ENCODE measurements at places on chromosomes 7 and 10.

- no peak for DNase-seq
These were observed 72.0 kb upstream of the KCTD7 start for GRCh38 chr7:66556549-66557213.

DNA sequence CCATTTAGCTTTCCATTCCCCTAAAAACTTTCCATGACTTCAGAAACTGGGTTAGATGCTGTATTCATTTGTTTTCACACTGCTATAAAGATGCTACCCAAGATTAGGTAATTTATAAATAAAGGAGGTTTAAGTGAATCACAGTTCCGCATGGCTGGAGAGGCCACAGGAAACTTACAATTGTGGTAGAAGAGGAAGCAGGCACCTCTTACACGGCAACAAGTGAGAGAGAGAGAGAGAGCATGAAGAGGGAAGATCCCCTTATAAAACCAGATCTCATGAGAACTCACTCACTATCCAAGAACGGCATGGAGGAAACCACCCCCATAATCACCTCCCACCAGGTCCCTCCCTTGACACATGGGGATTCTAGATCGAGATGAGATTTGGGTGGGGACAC, 336.8 kb downstream of the TFEC start:
- DNase-seq: no peak

GRCh38 chr7:131011976-131012375, 278.0 kb upstream of the KLF14 start:
- no peak for DNase-seq

DNA sequence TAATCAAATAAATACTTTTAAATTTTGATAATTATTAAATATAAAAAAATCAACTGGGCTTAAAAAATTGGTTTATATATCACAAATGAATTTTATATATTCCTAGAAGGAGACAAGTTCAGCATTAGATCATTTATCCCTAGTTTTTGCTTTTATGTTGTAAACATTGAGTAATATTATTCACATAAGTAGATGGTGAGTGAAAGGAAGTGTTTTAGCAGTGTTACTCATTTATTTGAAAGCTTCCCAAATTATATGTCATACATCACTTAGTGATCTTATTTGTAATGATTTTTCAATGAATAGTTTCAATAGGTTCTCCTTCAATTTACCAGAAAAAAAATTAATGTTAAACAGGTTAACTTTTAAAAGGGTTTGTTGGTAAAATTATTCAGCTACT, 15.8 kb downstream of the KLLN start:
- DNase-seq: no peak

- DNase-seq: no peak
These were observed 36.9 kb downstream of the NET1 start for GRCh38 chr10:5449227-5449626.

- DNase-seq: no peak
These were observed 7.8 kb downstream of the SFTPD start for GRCh38 chr10:79941146-79941545.

GRCh38 chr10:17734432-17735080, 17.4 kb upstream of the TMEM236 start:
- no peak for DNase-seq

DNA sequence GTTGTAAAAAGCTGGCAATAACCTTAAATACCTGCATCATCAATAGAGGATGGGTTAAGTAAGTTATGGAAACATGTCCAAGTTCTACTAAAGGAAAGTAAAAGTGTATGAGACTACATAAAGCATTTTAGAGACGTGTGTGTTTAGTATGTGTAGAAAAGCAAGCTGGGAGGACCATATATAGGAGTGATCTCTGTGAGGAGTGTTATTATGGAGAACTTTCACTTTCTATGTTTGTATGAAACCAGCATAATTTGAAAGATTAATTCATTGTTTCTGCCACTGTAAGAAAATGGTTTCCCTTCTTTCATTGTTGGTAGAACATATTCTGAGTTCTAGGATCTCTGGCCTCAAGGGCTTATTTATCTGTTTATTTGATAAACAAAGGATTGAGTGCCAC, 19.2 kb upstream of the PDLIM1 start:
- DNase-seq: no peak

GRCh38 chr10:116679351-116679750, 58.6 kb downstream of the PNLIPRP2 start:
- no peak for DNase-seq

DNA sequence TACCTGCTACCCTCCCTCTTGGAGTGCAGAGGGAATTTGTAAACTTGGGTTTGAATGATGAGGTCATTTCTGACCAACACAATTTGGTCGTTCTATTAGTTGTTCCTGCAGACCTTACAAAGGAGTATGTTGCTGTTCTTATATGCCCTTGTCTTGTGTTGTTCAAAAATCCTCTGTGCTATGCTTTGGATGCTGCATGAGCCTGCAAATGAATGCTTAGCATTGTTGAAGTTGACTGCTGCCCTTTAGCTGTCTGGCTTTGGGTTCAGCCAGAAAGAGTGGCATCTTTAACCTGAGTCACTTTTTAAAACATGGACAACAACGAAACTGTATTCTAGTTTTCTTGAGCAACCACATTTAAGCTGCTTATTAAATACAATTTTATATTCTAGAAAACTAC, 80.3 kb downstream of the SND1 start:
- DNase-seq: no peak

DNA sequence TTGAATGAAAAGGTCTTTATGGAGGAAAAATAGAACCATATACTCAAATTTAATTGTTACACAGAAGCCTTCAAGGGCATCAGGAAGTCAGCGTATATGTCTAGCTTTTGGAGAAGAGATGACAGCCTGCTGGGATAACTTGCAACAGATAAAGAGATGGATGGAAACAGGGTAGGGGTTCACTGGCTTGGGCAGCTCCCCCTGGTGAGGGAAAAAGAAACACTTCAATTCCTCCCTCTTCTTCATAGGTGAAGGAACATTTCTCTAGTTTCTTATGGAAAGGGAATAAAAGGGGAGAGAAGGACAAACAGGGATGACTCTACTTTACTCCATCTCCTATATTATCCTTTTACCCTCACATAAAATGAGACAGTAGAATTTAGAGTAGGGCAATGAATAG, 635.7 kb downstream of the PHTF2 start:
- DNase-seq: no peak

DNA sequence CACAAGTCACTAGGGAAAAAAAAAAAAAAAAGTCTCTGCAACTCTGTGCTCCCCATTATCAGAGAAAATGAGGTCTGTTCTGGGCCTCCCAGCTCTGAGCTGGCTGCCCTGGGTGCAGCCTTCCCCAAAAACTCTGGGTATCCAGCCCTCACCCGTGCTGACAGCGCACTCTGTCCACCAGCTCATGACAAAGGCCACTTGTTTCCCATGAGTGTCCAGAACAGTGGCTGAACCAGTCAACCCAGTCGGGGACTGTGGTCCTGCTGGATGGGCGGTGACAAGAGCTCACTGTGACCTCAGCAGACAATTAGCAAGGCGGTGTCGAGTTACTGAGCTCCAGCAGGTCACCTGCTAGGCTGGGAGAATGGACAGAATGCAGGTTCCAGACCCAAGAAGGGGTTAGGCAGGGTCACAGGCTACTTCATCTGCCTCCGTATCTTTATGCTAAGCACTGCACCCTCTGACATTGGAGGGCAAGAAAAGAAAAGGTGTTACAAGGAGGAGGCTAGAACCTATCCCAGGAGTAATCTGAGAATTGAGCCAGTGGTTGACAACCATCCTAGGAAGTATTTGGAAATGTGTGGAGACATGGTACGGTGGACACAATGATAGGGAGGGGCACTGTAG, 37.2 kb downstream of the DLG5 start:
- DNase-seq: peak; percentile 87

GRCh38 chr10:33223326-33224000, 111.0 kb downstream of the NRP1 start:
- no peak for DNase-seq

- DNase-seq: no peak
These were observed 18.3 kb downstream of the FAM171A1 start for GRCh38 chr10:15352836-15353235.

GRCh38 chr7:5500777-5501350, 77.2 kb upstream of the TNRC18 start:
- DNase-seq: no peak

GRCh38 chr10:34999532-34999931, 90.6 kb downstream of the CUL2 start:
- DNase-seq: no peak

DNA sequence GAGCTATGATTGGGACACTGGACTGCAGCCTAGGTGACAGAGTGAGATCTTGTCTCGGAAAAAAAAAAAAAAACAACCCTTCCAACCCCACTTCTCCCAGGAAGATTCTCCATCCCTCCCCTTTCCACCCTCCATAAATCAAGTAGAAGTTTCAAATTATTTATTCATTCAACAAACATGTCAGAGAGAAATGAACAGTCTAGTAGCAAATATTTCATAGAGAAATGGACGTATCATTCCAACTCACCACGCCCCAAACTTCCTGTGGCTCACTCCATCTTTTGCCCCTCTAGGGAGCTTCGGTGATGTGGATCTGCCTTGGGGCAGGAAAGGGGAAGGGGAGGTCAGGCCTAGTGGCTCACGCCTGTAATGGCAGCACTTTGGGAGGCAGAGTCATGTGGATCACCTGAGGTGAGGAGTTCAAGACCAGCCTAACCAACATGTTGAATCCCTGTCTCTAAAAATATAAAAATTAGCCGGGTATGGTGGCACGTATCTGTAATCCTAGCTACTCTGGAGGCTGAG, 638 bp upstream of the TRAPPC14 start:
- DNase-seq: no peak

DNA sequence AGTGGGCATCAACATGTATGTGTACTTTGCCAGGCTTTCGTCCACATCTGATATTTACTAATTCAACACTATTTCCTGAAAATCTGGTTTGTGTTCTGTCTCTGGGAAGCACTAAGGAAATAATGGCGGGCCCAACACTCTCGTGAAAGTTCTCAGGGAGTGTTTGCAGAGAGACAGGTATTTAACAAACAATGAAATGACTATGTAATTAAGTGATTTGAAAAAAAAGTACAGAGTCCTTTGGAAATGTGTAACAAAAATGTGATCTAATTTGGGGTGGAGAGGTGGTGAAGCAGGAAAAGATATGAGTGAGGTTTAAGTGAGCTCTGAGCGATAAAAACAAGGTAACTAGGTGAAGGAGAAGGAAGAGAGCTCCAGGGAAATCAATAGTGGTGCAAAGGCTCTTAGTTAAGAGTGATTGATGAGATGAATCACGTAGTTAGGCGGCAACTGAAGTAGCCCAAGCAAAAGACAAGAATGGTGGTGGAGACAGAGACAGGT, 95.3 kb upstream of the DNAJB12 start:
- DNase-seq: no peak

Data from left colon (tissue), 2 donors.